ENCODE measurements at places on chromosomes 4 and X. TPM values are rescaled to one million over a fixed set of nuclear protein-coding genes. Genes with fewer than 3 reads are reported as not detected.
A peak's percentile ranks its signal among the peaks of the same experiment; 100 is the strongest.

GRCh38 chr4:47746122-47746521 lies 91.7 kb downstream of the CORIN start:
- DNase-seq, result no peak

DNA sequence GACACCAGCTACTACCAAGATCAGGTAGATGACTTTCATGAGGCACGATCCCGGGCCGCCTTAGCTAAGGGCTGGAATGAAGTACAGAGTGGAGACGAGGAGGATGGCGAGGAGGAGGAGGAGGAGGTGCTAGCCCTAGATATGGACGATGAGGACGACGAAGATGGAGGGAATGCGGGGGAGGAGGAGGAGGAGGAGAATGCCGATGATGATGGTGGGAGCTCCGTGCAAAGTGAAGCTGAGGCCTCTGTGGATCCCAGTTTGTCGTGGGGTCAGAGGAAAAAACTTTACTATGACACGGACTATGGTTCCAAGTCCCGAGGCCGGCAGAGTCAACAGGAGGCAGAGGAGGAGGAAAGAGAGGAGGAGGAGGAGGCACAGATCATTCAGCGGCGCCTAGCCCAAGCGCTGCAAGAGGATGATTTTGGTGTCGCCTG lies 481 bp downstream of the UTP3 start:
- DNase-seq, result no peak

DNA sequence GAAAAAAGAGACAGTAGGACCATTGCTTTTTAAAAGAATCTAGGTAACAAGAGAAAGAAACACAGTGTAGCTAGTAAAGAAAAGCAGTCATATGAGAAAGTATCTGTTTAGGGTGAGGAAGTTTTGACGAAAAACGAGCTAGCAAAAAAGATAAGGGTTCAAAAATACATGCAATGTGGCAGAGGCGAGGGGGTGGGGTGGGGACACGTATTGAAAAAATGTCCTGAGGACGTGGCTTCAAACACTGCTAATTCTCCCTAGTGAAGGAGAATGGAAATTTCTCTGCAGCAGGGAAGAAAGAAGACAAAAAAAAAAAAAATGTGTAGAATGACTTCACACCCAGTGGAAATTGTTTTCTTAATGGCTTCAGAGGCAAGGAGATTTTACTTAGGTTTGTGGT lies 856.4 kb upstream of the INTU start:
- no peak for DNase-seq

DNA sequence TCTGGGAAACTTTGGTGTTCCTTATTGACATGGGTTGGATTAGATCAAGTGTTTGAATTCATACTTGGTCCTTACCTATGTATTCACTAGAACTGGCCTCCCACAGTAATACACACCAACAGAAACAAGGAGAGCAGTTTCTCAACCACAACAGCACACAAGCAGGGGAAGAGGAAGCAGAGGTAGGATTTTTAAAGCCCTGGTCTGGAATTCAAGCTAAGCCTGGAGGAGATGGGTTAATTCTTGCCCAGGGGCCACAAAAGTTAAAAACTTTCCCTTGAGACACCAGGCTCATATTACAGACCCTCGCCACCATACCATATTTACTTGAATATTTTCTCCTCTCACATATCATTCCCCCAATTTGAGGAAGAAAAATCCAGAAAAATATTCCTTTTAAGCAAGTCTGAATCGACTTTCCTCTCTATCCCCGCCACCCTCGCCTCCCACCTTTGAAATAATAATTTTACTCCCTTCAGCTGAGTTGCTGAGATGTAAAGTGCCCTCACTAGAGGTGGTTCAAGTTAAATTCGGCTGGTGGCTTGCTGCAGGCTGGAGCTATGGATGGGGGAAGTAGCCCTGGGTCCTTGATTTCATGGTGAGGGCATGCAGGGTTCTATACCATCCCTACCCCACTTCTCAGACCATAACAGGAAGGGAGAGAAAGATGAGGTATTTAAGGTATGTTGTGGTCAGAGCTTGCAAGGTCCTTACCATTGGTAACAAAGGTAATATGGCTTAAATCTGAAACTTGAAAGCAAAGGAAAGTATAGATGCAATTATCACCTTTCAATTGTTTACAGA lies 440.2 kb downstream of the INPP4B start:
- peak; percentile 42 for DNase-seq

GRCh38 chr4:140704964-140705363 lies 51.2 kb downstream of the TBC1D9 start:
- DNase-seq, result no peak

DNA sequence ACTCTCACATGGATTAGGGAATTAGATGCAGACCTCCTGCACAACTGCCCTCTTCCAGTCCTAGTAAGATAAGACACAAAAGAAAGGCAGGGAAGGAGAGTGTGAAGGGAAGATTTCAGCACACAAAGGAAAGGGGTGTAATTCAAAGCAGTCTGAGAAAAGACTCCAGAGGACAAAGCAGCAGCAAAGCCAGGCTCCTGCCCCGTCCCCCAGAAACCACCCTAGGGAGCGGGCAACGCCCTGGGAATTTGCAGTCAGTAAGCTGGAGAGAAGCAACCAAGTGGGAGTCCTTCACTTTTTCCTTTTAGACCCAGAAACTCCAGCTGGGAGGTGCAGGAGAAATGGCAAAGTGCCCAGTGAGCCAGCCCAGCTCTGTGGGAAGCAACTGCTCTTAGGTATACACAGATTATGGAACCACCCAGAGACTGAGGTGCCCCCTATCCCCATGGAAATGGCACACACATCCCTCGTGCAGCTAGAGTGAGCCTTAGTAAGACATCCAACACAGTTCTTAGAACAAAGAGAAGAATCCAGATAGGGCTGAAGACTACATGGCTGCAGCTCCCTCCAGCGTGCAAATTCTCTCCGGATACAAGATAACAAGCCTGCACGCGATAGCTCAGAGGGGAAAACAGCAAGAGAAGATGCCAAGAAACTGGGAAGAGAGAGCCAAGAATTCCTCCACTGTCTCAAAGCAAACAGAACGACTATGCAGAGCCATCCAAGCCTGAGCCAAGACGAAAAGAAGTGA lies 26.5 kb upstream of the IRAK1 start:
- peak; percentile 44 for DNase-seq

DNA sequence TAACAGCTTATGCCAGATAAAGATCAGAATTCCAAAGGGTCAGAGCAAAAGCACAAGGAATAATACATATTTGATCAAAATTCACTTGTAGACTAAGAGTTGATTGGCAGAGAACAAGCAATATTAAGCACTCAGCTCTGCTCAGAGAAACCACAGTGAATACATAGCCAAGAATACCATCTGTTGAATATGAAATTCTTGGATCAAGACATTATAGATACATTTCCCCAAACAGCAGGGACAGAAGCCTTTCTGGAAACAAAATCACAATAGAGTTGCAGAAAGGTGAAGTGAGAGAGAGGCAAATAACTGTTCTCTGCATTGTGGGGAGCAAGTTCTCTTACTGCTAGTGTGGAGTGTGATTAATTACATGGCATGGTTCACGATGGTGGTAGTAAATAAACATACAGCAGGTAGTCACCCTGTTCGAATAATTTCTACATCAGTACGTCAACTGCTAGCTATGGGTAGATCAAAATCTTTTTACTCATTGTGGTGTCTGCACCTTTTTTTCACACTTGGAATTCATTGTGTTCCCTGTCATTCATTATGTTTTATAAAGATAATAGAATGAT lies 366.7 kb downstream of the PCDH7 start:
- peak; percentile 60 for DNase-seq

DNA sequence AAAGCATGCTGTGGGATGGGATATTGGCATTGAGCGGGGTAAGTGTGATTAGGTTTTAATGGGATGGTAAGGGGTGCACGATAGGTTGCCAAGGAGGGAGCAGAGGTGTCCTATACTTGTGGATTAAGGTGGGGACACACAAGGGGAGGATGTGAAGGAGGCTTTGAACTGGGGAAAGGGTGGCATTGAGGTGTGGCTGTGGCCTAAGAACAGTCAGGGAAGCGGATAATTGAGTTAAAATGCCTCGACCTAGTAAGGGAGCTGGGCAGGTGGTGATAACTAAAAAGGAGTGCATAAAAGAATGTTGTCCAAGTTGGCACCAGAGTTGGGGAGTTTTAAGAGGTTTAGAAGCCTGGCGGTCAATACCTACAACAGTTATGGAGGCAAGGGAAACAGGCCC lies 17.5 kb downstream of the KLKB1 start:
- DNase-seq, result no peak

- DNase-seq, result peak; percentile 57
These were observed 15.8 kb upstream of the SLC25A4 start for GRCh38 chr4:185127021-185127925.

- no peak for DNase-seq
These were observed 56.6 kb upstream of the BEX4 start for GRCh38 chrX:103158317-103158621.

- no peak for DNase-seq
These were observed 1.8 kb downstream of the ARHGAP4 start for GRCh38 chrX:153924149-153924861.

GRCh38 chrX:23344238-23344903 lies 9.7 kb downstream of the PTCHD1 start:
- no peak for DNase-seq

DNA sequence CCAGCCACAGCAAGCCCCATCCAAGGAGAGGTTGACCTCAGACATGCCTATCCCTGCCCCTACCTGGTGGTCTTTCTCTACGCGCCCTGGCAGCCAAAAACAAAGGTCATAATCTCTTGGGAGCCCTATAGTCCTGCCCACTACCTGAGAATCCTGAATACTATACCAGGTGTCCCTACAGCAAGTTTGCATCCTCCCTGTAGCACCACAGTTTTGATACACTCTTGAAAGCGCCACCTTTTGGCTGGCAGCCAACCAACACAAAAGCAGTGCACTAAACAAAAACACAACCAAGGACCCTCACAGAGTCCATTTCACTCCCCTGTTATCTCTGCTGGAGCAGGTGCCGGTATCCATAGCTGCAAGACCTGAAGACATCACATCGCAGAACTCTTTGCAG lies 523.8 kb upstream of the CPEB2 start:
- no peak for DNase-seq

- no peak for DNase-seq
These were observed 1006.0 kb upstream of the DIAPH2 start for GRCh38 chrX:95678679-95679078.

DNA sequence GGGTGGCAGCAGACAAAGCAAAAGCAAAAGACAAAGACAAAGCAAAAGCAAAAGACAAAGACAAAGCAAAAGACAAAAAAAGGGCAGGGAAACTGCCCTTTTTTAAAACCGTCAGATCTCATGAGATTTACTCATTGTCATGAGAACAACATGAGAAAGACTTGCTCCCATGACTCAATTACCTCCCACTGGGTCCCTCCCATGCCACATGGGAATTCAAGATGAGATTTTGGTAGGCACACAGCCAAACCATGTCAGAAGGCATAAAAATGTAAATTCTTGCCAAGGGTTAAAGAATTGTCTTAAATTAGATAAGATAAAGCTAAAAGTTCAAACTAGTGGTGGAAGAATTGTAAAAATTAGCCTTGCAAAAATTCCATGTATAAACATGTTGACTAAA lies 419.7 kb downstream of the TRAM1L1 start:
- no peak for DNase-seq

- DNase-seq, result no peak
These were observed 14.8 kb downstream of the LHFPL1 start for GRCh38 chrX:112664924-112665323.

DNA sequence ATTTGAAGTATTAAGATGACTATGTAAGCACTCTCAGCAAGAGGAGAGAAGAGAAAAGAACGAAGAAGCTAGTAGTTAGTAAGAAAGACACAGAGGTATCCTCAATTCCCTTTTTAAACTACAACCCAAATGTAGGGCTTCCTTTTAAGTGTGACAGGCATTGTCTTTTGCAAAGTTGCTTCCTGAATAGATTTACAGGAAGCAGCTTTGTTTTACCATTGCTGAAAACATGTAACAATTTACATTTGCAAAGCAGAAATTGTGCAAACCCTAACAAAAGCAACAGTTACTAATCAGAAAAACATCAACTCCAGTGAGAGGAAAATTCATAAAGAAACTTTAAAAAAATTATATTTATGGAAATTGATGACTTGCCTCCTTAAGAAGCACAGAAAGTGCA lies 96.4 kb downstream of the FAM13A start:
- no peak for DNase-seq

DNA sequence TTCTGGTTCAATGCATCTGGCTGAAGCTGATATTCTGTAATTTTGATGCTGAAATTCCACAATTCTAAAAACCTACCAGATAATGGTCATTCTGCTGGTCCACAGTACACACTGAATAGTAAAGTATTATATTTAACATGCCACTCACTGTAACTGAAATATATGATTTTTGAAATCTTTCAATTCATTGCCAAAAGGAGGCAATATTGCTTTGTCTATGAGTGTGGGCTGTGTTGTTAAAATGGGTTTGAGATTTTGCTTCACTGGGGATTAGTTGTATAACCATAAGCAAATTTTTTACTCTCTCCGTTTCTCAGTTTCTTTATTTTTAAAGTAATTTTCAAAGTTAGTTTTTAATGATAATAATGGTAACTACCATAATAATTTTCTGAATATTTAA lies 1404.1 kb upstream of the IGFBP7 start:
- DNase-seq, result no peak

DNA sequence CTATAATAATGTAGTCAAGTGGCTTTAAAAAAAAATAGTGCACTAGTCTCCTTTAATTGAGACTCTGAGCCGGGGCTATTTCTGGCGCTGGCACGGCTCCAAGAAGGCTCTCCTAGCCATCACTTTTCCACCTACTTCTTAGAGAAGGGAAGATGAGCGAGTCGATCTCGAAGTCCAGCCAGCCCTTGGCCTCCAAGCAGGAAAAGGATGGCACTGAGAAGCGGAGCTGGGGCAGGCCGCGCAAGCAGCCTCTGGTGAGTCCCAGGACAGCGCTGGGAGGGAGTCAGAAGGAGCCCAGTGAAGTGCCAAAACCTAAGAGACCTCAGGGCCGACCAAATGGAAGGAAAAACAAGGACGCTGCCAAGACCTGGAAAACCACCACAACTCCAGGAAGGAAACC lies 531.9 kb downstream of the MAGEB5 start:
- DNase-seq, result no peak

- DNase-seq, result no peak
These were observed 60.1 kb upstream of the SORCS2 start for GRCh38 chr4:7132249-7132648.

Gene EIF4E
- total RNA-seq, result 308 TPM

Gene G3BP2
- total RNA-seq, result 45.0 TPM

Gene DKK2
- total RNA-seq, result not detected

Gene CCDC120
- 0.98 TPM for total RNA-seq

Gene KIAA0232
- total RNA-seq, result 9.7 TPM

Gene LRBA
- 35.9 TPM for total RNA-seq

Gene SMIM10
- total RNA-seq, result 0.43 TPM

Gene FGFBP2
- not detected for total RNA-seq

Gene PNMA6F
- not detected for total RNA-seq

Gene DOK7
- total RNA-seq, result 2.8 TPM
